Frontal cortex (tissue), 4 donors: ENCODE measurements at places on chromosomes 2 and 18. TPM values are rescaled to one million over a fixed set of nuclear protein-coding genes. Genes with fewer than 3 reads are reported as not detected.

Gene CYTIP
- total RNA-seq = 2.9 TPM

Gene HMSD
- not detected for total RNA-seq

Gene RGPD3
- 1.2 TPM for total RNA-seq

Gene VAMP5
- 3.3 TPM for total RNA-seq

DNA sequence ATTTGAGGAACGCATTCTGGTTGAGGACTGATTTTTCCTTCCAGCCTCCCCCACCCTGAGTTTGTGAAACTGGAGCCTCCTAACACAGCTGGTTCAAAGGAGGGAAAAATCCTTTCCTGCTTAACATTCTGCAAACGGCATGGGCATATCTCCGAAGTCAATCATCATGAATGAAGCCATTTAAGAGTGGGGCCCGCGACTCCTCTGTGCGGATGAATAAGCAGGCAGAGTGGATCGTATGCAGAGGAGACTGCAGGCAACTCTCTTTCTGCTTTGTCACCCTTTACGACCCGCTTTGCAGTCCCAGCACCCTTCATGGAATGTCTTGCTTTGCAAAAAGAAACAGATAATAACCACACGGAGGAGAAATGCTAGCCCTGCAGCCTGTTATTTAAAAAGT is 305.2 kb downstream of the CLIP4 start:
- DNase-seq = no peak

DNA sequence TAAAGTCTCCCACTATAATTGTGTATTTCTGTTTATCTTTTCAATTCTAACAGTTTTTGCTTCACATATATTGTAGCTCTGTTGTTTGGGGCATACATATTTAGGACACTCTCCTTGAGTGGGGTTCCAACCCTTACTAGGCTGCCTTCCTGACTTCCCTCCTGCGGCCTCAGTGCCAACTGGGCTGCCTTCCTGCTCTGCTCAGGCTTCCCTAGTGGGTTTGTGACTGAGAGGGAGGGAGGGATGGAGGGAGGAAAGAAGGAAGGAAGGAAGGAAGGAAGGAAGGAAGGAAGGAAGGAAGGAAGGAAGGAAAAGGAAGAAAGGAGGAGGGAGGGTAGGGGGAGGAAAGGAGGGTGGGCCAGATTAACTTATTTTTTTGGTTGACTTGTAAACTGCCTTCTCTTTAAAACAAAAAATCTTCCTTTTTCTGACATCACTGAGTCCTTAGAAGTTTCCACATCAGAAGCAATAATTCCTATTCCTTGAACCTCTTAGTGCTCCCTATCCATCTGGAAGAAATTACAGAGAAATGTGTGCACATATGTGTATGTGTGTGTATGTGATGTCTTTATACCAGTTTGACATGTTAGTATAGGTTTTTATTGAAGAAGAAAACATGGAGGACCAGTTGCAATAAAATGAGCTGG is 145.4 kb upstream of the PGAP1 start:
- DNase-seq = no peak

DNA sequence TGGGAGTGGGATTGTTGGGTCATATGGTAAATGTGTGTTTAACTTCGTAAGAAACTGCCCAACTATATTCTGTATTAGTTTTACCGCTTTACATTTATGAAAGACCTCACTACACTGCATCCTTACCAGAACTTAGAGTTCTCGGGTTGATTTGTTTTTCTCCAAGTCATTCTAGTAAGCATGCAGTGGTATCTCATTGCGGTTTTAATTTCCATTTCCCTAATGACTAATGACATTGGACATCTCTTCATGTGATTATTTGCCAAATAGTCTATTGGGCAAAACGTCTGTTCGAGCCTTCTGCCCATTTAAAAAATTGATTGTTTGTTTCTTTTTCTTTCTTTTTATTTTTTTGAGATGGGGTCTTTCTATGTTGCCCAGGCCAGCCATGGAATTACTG is 6.8 kb downstream of the FBLN7 start:
- no peak for DNase-seq

GRCh38 chr18:50422286-50422898 is 47.5 kb downstream of the SKA1 start:
- no peak for DNase-seq
